ENCODE measurements at places on chromosomes 1 and 21. TPM values are rescaled to one million over a fixed set of nuclear protein-coding genes. Genes with fewer than 3 reads are reported as not detected.

ESPN gene
- 0.81 TPM for total RNA-seq

- peak; percentile 82 for DNase-seq
These were observed 8.2 kb downstream of the UQCRHL start for GRCh38 chr1:15799004-15799867.

GIPC2 gene
- 26.1 TPM for total RNA-seq

VPS72 gene
- total RNA-seq = 65.7 TPM

TSTD1 gene
- total RNA-seq = 44.2 TPM

GRCh38 chr1:98176936-98177335, 256.1 kb upstream of the DPYD start:
- no peak for DNase-seq

DNA sequence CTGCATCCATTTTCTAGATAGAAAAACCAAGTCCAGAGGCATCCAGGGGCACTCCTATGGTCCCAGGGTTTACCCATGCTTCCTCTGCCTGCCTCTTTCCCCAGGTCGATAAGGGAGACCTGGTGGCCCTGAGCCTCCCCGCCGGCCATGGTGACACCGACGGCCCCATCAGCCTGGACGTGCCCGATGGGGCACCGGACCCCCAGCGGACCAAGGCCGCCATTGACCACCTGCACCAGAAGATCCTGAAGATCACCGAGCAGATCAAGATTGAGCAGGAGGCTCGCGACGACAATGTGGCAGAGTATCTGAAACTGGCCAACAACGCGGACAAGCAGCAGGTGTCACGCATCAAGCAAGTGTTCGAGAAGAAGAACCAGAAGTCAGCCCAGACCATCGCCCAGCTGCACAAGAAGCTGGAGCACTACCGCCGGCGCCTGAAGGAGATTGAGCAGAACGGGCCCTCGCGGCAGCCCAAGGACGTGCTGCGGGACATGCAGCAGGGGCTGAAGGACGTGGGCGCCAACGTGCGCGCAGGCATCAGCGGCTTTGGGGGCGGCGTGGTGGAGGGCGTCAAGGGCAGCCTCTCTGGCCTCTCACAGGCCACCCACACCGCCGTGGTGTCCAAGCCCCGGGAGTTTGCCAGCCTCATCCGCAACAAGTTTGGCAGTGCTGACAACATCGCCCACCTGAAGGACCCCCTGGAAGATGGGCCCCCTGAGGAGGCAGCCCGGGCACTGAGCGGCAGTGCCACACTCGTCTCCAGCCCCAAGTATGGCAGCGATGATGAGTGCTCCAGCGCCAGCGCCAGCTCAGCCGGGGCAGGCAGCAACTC, 41.3 kb downstream of the TMCC2 start:
- DNase-seq = no peak

DNA sequence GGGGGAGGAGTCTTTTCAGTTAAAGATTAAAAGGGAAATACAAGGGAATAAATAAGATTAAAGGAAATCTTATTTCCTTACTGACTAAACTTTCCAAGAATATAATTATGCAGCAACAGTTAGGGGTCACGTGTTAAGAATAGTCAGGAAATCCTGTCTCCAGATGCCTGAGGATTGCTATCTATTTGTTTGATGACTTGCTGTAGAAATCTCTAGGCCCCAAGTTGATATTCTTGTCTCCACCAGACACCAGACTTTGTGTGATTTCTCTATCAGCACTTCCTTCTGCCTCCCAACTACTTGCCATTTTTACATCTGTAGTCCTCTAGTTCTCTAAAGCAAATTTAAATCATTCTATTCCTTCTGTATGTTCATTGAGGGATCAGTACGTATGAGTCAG, 77.5 kb downstream of the RPAP2 start:
- peak; percentile 56 for DNase-seq

SVBP gene
- 11.3 TPM for total RNA-seq

DNA sequence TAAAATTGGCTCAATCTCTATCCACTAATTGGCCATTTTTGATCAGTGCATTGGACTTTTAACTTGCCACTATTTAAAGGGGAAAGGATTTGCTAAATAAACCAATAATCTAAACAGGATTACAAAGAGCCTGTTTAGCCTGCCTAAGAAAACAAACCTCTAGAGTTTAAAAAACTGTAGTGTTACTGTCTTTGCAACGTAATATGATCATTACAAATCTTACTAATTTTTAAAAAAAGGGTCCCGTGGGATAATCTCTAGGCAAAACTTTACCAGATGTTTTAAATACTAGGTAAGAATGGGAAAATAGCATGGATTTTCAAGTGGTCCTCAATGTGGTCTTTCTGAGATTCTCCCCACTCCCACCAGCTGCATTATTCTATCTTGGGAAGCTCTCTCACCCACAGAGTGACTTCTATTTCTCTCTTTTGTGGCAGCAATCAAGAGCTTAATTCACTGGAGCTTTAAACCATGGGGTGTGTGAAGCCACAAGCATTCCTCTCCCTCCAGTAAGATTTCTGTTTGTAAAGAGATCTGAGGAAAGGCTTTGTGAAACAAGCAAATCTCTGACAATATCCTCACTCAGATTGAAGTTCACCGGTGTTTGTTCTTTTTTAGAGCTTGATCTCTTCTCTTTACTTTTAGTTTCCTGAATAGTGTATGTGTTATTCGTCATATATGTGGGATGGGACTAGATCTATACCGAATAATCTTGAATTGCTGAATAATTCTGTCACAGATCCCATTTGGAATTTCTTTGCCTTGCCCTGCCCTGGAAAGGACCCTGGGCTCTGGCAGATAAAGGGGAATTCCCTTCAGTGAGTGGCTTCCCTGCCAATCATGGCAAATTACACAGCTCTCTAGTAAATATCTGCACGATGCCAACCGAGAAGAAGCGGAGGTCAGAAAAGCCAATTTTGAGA, 132.2 kb downstream of the TLR5 start:
- DNase-seq = no peak

MMEL1 gene
- 2.7 TPM for total RNA-seq

- DNase-seq = no peak
These were observed 9.4 kb upstream of the CEP85 start for GRCh38 chr1:26224606-26225005.

SERTAD4 gene
- total RNA-seq = 1.5 TPM

GRCh38 chr1:15188678-15189077, 35.1 kb downstream of the TMEM51 start:
- DNase-seq = peak; percentile 24

TMEM240 gene
- 2.2 TPM for total RNA-seq

SMIM11 gene
- 21.9 TPM for total RNA-seq

LCE1B gene
- not detected for total RNA-seq

FALEC gene
- 0.20 TPM for total RNA-seq

S100A11 gene
- 33.5 TPM for total RNA-seq

GRCh38 chr21:32096411-32096810, 182.4 kb downstream of the MIS18A start:
- no peak for DNase-seq

NBPF4 gene
- not detected for total RNA-seq

DNA sequence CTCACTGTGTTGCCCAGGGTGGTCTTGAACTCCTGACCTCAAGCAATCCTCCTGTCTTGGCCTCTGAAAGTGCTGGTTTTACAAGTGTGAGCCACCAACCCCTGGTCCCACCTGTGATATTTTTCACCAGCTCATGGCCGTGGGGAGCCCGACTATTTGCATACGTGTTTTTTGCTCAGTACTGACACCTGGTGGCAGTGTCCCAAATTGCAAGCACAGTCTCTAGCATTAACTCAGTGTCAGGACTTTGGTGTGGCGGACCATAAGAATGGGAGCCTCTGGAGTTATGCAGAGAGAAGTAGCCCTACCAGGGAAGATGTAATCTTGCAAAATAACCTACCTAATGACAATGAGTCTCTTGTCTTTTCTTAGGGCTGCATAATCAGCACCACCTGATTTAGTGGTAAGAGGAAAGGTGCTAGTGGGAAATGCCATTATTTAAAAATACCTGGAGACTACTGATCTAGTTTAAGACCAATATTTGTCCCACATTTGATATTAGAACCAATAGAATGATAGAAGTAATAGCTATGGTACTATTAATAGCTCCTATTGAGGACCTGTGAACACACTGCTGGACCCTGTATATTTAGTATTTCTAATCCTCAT, 305.4 kb downstream of the DISC1 start:
- no peak for DNase-seq

- DNase-seq = no peak
These were observed 9.8 kb upstream of the P3R3URF start for GRCh38 chr1:46186076-46186475.

DENND4B gene
- total RNA-seq = 11.9 TPM
